ENCODE measurements at places on chromosomes 16 and 17.
A peak's percentile ranks its signal among the peaks of the same experiment; 100 is the strongest.

DNA sequence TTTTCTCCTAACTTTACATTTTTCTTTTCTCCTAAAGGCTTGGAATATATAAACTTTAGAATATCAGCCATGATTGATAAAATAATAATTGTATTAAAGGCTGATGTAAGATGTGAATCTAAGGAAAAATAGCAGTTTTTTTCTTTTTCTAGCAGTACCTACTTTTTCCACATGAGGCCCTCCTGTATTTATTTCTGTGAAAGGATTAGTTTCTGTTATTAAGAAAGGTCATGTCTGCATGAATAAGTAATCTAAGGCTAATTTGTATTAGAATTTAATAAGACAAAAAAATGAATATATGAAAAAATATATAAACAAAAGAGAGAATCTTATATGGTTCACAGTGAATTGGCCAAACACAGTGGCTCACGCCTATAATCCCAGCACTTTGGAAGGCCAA lies 85.3 kb downstream of the STXBP4 start:
- no peak for DNase-seq

DNA sequence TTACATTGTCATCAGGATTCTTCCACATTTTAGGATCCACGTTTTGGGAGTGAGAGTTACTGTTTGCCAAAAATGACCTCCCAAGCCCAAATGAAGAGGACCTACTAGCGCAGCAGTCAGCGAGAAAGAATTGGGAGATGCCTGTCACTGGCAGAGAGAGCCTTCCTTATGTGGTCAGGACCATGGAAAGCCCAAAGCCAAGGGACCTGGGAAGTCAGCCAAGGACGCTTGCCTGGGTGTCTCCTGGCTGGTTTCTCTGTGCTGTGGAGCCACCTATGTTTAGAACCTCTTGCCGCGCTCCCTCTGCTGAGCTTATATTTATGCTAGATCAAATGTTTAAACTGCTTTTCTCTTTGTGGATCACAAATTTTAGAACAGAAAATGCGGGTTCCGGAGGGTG lies 24.9 kb upstream of the RHBDL3 start:
- DNase-seq: no peak

GRCh38 chr16:68190081-68190480 lies 45.8 kb downstream of the ESRP2 start:
- DNase-seq: no peak

DNA sequence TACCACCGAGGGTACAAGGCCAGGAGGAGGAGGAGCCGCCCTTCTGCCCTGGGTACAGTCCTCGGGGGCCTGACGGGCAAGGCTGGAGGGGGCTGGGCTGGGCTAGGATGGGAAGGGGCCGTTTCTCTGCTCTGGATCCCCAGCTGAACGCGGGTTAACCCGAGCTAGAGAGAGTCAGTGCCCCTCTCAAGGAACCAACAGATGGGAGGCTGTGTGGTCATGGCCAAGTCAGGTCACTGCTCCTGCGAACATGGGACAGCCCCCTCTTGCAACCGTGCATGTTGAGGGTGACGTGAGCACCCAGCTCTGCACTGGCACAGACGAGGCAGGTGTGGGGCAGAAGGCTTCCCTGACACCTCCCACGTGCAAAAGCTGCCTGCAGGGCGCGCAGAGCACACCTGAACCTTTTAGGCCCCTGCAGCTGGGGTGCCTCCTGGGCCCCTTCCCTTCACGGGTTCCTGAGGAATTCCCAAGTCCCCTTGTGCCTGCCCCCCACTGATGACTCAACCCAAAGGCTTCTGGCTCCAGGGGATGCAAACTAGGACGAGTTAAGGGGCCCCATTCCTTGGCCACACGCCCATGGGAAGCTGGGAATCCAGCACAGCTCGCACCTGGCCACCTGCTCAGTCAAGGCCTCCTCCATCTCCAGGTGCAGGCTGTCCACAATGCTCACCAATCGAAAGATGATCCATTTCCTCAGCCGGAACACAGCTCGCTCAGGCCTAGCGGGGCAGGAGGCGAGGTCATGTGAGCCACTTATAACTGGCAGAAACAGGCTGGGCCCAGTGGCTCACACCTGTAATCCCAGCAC lies 6.3 kb downstream of the MYBBP1A start:
- DNase-seq: no peak

DNA sequence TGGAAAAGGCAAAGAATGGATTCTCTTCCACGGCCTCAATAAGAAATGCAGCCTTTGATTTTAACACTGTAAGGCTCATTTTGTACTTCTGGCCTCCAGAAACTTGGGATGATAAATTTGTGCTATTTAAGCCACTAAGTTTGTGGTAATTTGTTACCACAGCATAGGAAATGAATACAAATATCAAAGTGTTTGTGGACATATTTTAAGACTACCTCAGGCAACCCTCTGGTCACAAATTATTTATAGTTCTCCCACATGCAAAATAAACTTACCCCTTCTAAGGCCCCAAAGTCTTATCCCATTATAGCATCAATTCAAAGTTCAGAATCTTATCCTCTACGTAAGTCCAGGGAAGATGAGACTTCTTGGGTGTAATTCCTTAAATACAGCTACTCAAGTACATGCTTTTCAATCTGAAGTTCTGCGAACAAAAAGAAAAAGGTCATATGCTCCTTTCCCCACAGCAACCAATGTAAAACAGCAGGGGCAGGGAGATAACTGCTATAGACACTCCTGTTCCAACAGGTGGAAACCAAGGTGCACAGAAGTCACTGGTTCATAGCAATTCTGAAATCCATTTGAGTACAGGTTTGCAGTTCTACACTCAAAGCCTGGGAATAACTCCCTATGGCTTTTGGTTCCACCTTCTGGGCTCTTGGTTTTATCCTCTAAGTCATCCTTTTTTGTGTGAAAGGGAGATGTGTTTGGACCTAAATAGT lies 5.4 kb upstream of the EFCAB13 start:
- no peak for DNase-seq

DNA sequence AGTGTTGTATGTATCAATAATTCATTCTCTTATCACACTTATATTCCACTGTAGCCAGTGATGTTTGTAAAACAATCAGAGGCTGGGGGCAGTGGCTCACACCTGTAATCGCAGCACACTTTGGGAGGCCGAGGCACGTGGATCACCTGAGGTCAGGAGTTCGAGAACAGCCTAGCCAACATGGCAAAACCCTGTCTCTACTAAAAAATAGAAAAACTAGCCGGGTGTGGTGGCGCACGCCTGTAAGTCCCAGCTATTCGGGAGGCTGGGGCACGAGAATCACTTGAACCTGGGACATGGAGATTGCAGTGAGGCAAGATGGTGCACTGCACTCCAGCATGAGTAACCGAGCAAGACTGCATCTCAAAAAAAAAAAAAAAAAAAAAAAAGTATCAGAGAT lies 217.0 kb downstream of the CPPED1 start:
- DNase-seq: no peak

DNA sequence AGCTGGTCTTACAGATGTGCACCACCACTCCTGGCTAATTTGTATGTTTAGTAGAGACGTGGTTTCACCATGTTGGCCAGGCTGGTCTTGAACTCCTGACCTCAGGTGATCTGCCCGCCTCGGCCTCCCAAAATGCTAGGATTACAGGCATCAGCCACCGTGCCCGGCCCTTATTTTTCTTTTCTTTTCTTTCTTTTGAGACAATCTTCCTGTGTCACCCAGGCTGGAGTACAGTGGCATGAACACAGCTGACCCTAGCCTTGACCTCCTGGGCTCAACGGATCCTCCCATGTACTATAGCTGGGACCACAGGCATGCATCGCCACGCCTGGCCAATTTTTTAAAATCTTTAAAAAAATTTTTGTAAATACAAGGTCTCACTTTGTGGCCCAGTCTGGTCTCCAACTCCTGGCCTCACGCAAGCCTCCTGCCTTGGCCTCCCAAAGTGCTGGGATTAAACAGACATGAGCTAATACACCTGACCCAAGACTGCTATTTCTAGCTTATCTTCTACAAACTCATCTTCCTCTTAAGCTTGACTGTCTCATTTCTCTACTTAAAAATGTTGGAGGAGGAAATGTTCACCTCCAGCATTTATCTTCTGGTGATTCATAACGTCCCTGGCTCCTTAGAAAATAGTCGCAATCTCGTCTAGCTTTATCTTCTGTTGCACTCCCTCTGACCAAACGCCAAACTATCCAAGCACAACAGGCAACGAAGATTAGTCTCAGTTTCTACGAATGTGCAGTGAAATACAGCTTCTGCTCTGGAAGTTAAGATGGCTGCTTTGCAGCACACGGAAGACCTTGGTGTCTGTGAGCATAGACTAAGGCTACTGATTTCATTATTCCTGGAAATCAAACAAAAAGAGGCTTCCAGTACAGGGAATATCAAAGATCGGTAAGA lies 8.2 kb upstream of the TMEM94 start:
- DNase-seq: no peak

DNA sequence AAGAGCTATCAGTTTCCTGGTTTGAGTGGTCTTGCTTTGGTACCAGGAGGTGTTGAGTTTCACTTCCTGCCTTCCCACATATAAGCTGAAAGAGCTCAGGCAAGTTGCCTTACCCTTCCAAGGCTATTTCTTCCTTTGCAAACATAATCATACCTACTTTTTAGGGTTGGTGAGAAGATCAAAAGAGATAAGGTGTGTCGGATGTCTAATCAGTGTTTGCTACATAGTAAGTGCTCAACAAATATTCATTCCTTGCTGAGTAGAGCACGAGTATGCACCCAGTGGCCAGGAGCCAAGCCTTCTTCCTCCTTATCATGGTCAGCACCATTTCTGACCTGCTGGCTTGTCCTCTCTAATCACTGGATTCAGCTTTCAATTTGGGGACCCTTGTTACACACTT lies 12.7 kb upstream of the TMEM98 start:
- no peak for DNase-seq

DNA sequence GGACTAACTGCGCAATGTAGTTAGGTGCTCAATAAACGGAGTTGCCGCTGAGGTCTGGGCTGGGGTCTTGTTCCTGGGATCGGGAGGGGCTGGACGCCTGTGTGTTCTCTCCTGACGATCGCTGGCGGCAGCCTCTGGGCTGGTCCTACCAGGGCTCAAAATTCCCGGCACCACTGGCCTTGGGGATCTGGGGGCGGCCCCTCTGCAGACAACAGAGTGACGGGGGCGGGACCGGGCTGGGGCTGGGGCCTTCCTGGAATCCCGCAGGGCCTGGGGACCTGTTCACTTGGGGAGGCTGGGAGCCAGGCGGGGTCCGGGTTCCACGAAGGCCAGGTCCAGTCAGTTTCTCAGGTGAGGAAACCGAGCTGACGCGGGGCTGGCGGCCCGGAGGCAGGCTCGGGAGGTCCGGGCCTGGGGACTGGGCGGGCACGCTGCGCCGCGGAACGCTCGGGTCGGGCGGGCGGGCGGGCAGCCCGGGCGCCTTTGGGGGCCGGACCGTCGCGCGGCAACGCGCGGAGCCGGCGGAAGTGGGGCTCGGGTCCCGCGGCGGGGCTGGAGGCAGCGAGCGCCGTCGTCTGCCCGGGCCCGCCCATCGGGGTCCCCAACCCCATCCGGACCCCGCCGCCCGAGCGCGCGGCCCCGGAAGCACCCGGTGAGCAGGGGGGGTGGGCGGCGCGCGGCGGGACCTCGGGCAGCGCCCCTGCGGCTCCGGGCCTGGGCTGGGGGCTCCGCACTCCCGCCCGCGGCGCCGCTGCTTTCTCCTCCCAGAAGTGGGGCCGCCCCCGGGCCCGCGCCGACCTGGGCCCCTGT lies at the start of gene PIGQ:
PIGQ (plus strand) TSS at position 524 of the 810 bp plus-strand sequence. CDS start 4,107 bp downstream, outside the sequence.
- DNase-seq: peak; percentile 63

DNA sequence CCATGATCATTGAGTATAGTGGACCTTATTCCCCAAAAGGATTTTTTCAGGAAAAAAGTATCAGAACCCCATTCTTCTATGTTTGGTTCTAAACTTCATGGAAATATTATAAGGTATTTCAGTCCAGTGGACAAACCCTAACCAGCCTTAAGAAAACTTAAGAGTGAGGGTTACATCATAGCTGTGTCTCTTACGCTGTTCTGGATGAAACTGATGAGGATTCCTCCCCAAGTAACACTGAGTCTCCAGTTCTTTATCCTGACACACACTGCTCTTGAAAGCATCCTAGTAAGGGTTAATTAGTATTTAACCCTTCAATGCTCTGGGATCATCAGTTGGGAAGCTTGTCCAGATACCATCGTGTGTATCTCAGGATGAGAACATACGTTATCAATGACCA lies 5.0 kb downstream of the LYRM1 start:
- no peak for DNase-seq

DNA sequence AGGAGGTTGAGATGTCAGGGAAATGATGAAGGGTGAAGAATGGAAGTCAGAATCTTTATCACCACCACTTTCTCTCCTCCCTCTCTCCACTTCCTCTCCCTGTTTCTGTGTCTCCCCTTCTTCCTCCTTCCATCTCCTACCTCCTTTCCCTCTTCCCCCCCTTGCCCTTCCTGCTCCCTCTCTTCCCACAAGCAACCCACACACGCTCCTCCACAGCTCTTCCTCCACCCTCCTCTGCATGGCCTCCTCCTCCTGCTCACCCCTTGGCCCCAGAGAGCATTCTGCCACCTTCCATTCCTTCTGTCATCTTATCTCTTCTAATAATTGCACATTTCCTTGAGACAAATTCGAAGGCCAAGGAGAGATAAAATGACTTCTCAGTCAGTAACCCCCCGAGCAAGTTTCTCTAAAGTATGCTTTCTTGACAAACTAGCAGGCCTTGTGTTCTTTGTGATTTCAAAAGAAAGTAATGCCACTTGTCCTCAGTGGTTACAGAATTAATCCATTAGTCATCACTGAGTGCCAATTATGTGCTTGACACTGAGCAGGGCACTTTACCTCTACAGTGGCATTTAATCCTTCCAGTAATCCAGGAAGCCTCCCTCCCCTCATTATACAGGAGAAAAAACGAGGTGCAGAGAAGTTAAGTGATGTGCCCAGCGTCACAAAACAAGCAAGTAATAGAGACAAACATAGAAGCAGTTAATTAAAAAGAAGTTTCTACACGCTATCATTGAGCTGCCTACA lies 72.3 kb upstream of the CCL1 start:
- DNase-seq: no peak

- no peak for DNase-seq
Measured at GRCh38 chr17:77691216-77692085, 267.1 kb upstream of the TNRC6C start.

- DNase-seq: no peak
Measured at GRCh38 chr16:7161891-7162290, 170.8 kb upstream of the RBFOX1 start.

DNA sequence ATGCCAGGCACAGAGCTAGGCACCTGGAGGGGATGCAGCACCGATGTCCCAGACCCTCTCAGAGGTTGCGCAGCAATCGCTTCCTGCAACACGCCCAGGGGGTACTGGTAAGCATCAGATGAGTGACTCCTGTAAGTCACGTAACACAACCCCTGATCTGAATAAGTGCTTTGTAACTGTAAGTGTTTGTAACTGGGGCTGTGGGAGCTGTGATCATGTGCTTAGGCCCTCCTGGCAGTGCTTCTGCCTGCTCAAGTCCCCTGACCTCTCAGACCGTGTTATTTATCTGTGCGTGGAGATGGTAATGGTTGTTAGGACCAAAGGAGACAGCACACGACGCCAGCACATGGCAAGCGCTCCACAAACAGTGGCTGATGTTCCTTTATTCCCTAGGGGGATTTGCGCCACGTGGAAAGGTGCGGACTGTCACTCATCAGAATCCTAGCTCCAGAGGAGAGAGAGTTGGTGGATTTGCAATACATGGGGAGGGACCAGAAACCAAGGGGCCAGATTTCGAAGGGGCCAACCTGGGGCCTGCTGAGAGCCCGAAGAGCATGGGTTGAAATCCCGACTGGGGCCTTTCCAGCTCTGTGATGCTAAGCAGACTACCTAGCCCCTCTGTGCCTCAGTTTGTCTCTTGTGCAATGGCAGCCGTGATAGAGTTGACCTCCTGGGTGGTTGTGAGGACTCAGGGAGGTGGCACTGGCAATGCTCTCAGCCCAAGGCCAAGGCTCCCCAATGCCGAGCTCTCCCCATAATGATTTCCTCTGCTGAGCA lies 151.8 kb downstream of the IRF8 start:
- no peak for DNase-seq

GRCh38 chr16:88118376-88118775 lies 167.1 kb downstream of the BANP start:
- no peak for DNase-seq

Data from central memory CD4-positive, alpha-beta T cell (primary cell).